ENCODE measurements at places on chromosomes 4 and X. TPM values are rescaled to one million over a fixed set of nuclear protein-coding genes. Genes with fewer than 3 reads are reported as not detected.

GRIA3 gene
- total RNA-seq, result 0.39 TPM

PAGE2 gene
- total RNA-seq, result not detected

ASMT gene
- not detected for total RNA-seq

PALLD gene
- total RNA-seq, result 79.8 TPM

FGFBP2 gene
- total RNA-seq, result not detected

ARSJ gene
- total RNA-seq, result 34.6 TPM

ADGRA3 gene
- 33.0 TPM for total RNA-seq

BRS3 gene
- not detected for total RNA-seq

GPM6B gene
- total RNA-seq, result 5.3 TPM
